Smooth muscle cell of trachea (primary cell): ENCODE measurements at places on chromosomes 12 and 14. TPM values are rescaled to one million over a fixed set of nuclear protein-coding genes. Genes with fewer than 3 reads are reported as not detected.

NTN4 gene
- total RNA-seq: 11.1 and 60.5 TPM in 2 replicates

MYO1A gene
- not detected in 2 replicates for total RNA-seq

ARHGDIB gene
- total RNA-seq: 0.83 and 4.7 TPM in 2 replicates

TMEM117 gene
- total RNA-seq: 9.3 and 10.0 TPM in 2 replicates

ADAM21 gene
- total RNA-seq: 0.99 and 1.5 TPM in 2 replicates

MYBPC1 gene
- not detected in 2 replicates for total RNA-seq

CARMIL3 gene
- 0.15 and 0.33 TPM in 2 replicates for total RNA-seq

PAX9 gene
- not detected in 2 replicates for total RNA-seq

SLC10A1 gene
- total RNA-seq: not detected in 2 replicates

RNF41 gene
- total RNA-seq: 82.5 and 144 TPM in 2 replicates
